ENCODE measurements at places on chromosomes 12 and 14.

- no peak for DNase-seq
These were observed 204.5 kb upstream of the SFSWAP start for GRCh38 chr12:131506426-131506825.

DNA sequence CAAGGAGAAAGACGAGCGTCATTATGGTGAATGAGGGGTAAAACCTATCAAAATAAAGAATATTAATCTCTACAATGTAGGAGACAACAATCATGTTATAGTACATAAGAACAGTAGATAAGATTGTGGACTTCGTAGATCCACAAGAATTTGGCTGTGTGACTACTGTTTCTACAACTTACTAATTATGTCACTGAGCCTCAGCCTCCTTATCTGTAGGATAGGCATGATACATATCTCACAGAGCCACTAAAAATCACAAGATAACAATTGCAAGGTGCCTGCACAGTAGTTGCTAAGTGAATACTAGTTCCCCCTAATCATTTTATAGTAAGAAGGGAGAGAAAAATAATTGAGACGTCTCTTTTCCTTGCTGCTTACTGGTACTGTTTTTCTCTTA lies 78.2 kb upstream of the STAC3 start:
- no peak for DNase-seq

GRCh38 chr12:123268850-123269249 lies 2.8 kb downstream of the CDK2AP1 start:
- DNase-seq = no peak

- no peak for DNase-seq
These were observed 363.4 kb downstream of the NUAK1 start for GRCh38 chr12:105775343-105775742.

GRCh38 chr12:105077435-105077834 lies 6.8 kb downstream of the ALDH1L2 start:
- DNase-seq = no peak

DNA sequence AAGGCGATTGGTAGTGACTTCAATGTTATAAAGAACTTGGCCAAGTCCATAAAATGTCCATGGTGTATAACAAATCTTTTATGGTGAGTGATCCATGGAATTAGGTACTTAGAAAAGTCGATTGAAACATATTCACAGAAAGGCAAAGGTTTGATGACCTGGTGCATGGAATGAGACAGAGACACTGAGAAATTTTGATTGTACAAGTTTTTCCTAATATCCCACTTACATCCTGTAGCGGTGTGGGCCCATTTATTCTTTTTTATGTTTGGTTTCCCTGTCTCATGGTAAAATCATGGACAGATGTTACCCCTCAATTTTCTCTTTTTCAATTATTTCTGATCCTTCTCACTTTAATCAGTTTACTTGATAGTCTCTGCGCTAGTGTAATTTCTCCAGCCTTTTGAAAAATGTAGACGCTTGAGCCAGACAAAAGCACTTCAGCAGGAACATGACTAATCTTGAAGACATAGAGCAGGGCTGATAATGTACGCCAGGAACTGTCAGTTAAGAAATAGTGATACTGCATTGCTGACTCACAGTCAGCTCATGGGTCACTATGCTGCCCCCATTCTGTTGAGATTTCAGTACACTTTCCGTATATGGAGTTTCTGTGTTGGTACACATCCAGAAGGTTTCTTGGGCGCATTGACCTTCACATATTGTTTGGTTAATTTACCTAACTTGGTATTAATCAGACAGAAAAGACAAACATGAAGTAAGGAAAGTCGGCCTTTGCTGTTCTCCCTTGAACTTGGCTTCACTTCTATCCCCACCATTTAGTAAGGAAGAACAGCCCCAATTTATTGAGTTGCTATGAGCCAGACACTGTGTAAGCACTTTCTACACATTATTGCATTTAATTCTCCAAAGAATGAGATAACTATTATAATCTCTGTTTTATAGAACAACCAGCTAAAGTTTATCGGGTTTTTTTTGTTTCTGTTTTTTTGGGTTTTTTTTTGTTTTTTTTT lies 841.7 kb downstream of the DIO2 start:
- peak; percentile 21 for DNase-seq

- DNase-seq = no peak
These were observed 1.0 kb upstream of the KDM2B start for GRCh38 chr12:121581686-121582429.

- peak; percentile 37 for DNase-seq
These were observed 118.2 kb downstream of the AACS start for GRCh38 chr12:125183187-125184067.

- DNase-seq = no peak
These were observed 175.2 kb downstream of the ESRRB start for GRCh38 chr14:76551116-76551515.

GRCh38 chr12:53994009-53994263 lies 6.0 kb upstream of the HOXC9 start:
- no peak for DNase-seq

DNA sequence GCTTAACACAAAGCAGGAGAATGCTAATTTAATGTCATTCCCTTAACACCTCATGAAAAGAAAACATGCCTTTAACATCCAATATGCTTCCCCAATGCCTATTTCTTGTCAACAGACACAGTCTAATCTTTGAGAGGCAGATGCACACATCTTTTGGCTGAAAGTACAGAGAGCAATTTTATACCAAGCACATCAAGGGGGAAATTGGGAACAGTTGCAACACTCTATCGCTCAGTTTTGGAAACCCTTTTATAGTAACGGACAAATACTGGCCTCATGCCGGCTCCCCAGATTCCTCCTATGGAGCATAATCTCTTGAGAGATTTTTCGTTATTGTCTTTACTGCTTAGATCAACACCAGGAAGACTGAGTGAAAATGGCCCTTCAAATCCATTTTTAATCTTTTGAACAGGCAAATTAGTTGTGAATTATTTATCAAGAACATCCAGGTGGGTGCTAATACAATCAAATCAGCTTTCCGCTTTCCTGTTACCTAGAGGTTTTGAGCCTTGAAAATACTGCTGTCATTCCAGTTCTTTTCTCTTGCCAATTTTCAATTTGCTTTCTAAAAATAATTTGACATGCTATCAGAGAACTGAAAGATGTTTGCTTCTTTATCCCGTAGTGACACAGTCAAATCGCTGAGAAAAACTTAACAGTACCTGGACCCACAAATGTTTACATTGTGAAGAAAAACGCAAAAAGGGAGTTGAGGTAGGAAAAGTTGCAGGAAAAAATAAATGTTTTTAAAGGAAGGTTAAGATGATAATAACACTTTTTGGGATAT lies 60.7 kb upstream of the CAND1 start:
- no peak for DNase-seq

DNA sequence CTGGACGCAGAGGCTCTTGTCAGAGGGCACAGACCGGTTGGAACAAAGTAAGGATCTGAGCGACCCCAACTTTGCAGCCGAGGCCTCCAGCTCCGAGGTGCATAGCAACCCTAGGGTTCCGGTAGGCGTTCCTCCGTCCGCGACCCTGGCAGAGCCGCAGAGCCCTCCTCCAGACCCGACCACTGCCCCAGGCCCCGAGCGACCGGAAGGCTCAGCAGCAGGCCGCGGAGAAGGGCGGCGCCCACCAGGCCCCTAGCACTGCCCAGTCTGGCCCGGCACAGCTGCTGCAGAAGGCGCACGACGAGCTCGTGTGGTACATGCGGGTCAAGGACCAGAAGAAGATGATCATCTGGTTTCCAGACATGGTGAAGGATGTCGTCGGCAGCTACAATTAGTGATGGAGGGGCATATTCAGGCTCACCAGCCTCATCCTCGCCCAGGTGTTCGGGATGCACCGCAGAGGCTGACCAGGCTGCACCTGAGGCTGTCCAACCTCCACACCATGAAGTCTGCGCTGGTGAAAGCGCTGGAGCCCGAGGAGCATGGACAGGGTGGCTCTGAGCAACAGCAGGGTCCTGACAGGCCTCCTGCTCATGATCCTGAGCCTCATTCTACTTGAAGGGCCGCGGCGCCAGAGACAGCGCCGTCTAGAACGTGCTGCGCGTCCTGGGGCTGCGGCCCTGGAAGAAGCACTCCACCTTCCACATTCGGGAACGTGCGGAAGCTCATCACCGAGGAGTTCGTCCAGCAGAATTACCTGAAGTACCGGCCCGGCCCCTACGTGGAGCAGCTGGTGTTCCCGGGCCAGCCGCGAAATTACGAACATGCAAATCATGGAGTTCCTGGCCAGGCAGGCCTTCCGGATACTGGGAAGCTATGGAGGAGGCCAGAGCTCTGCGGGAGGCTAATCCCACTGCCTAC lies 24.5 kb downstream of the CAPS2 start:
- no peak for DNase-seq

- DNase-seq = no peak
These were observed 12.1 kb upstream of the KCNMB4 start for GRCh38 chr12:70353780-70354660.

DNA sequence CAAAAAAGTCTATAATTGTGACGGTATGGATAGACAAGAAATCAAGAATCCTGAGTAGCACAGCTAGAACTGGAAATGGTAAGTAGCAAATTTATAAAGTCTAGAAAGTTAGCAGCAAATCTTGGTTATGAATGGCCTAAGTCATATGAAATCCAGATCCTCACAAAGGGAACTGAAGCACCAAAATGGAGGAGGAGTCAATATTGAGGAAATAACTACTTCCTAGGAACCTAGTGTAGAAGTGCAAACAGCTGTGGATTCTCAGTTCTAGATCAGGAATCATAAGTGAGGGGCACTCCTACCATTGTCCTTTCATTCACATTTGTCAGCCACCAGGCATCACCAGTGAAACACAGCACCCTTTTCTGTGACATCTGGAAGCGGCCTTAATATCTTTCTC lies 202.2 kb upstream of the DCN start:
- DNase-seq = no peak

DNA sequence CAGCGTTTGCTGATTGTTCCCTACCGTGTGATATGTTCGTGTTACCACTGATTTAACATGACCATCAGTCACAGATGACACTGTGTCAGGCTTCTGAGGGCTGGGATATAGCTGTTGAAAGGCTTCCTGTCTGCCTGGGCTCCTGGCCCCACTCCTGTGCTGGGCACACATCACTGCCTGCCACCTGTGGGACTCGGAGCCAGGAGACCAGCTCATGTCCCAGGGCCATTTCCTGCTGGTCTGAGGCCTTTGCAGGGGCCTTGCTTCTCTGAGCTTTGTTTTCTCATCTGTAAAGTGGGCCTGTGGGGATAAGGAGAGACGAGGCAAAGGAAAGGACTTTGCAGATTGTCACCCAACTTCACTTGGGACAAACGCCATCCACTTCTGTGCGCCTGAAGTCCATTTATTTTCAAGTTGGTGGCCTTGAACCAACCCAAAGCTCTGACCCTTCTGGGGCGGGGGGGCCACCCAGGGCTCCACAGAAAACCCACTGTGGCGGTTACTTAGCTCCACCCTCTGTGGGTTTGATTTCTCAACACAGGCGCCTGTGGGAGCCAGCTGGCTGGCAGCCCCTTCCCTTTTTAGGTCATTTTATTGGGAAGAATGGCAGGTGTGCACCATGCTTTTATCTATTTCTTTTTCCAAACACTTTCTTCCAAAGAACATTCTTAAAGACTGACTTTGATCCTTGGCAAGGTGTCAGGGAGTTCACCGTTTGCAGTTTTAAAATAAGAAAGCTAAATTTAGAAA lies 54.1 kb downstream of the BEGAIN start:
- DNase-seq = no peak

DNA sequence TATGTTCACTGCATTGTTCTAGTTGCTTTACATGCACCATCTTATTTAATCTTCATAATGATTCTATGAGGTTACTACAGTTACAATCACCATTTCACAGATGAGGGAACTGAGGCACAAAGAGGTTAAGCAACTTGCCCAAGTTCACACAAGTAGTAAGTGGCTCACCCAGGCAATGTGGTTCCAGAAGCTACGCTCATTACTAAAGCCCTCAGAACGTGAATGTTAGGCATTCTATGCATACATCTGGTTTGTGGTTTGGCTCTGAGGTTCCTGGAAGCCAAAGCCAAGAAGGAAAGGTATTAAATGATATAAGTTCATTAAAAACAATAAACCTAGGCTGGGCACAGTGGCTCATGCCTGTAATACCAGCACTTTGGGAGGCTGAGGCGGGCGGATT lies 14.4 kb upstream of the VRTN start:
- DNase-seq = no peak

DNA sequence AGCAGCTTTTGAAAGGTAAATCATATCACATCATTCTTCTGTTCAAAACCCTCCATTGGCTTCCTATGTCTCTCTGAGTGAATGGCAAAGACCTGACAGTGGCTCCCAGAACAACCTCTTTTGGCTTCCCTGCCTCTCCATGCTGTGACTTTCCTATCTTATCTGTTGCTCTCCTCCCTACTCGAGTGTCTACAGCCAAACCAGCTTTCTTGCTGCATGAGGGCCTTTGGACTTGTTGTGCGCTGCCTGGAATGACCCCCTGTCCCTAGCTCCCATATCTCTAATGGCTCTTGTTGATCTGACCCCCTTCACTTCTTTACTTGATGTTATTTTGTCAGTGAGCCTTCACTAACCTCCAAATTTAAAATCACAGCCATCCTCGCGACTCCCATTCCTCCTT lies 2.5 kb downstream of the SYNE2 start:
- no peak for DNase-seq

DNA sequence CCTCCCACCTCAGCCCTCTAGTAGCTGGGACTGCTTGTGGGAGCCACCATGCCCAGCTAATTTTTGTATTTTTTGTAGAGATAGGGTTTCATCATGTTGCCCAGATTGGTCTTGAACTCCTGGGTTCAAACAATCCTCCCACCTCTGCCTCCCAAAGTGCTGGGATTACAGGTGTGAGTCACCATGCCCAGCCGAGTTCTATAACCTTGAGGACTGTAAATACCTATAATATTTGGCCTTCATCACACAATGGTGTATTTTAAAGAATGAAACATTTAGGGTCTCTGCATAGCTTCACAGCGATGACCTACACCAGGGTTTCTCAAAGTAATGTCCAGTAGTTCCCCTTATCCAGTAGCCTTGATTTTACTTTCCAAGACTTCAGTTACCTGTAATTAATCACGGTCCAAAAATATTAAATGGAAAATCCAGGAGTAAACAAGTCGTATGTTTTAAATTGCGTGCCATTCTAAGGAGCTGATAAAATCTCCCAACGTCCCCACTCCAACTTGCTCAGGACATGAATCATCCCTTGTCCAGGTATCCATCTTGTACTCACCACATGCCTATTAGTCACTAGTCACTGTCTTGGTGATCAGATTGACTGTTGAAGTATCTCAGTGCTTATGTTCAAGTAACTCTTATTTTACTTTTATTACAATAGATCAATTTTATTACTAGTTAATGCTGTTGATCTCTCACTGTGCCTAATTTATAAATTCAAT lies 368.2 kb downstream of the BTG1 start:
- DNase-seq = peak; percentile 28

DNA sequence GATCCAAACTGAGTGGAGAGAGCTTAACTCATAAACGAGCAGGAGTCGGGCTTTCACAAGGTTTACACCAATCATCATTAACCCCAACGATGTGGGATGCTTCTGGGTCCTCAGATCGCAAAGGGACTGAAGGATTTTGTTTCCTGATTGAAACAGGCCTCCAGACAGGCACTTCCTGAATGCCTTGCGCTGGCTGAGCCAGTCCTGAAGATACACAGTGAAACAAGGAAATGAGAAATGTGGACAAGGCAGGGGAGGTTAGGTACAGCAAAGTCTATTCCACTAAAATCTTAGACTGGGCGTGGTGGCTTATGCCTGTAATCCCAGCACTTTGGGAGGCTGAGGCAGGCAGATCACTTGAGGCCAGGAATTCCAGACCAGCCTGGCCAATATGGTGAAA lies 30.7 kb downstream of the RBM19 start:
- no peak for DNase-seq

Data from SW 1271 (cell line).